Stimulated activated CD8-positive, alpha-beta memory T cell treated with anti-CD3 and anti-CD28 coated beads, Interleukin-7, amount 100 ng/mL, for 24 hours (primary cell): ENCODE measurements at places on chromosomes 2 and 18.

- no peak for DNase-seq
Measured at GRCh38 chr2:112688086-112688880, 32.5 kb upstream of the NT5DC4 start.

- no peak for DNase-seq
Measured at GRCh38 chr2:28247734-28248133, 144.9 kb upstream of the FOSL2 start.

GRCh38 chr2:120740765-120741524 is 5.3 kb downstream of the GLI2 start:
- DNase-seq: no peak

- DNase-seq: no peak
Measured at GRCh38 chr18:77127769-77128671, 4.6 kb downstream of the MBP start.

DNA sequence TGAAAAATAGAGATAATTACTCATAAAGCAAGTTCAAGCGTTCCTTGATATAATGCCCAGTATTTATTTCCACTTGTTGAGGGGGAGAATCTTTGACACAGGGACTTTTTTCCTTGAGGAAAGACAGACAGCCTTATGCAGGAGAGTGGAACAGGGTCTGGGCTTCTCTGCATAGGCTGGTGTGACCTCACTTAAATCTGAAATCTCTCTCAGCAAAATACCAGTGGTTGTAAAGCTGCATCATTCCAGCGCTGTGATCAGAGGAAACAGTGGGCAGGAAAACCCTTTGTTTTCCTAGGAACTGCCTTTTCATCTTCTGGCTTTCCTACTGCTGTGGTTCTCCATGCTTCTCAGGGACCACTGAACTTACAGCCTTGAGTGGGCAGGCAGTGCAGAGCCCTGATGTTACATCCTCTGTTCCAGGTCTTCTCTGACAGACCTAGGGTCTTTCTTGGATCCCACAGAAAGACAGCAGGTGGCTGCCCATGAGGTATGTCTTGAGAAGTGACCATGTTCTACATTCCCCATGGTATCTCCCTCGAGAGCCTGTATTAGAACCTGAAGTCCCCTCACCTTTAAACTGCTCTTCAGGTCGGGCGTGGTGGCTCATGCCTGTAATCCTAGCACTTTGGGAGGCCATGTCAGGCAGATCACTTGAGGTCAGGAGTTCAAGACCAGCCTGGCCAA is 17.6 kb upstream of the MAP4K4 start:
- no peak for DNase-seq

DNA sequence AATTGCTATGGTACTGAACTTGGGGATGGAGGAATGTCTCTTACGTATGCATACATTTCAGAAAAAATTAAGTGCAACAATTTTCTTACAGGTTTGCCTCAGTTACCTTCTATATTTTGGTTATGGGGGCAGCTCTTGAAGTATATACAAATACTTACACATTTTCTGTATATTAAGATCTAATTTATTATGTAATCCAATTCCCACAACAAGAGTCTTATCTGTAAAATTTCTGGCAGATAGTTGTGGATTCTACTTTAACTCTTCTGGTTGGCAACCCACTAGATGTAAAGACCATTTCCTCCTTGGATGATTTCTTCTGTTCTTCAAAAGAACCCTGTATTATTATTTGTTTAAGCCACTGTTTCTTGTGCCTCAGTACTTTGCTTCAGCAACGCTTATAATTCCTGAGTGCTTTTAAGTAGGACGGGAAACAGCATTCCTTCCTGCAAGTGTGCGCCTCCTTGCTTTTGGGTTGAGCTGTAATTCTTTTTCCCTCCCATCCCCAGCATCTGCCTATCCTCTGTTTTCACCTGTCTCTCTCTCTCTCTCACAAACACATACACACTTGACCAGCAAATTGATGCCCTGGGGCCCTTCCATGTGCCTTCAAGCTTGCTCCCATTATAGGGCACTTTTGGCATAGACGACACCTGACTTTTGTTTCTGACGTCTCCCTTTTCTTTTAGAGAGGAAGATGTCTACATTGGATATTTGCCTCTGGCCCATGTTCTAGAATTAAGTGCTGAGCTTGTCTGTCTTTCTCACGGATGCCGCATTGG is 61.4 kb downstream of the ACSL3 start:
- DNase-seq: no peak

DNA sequence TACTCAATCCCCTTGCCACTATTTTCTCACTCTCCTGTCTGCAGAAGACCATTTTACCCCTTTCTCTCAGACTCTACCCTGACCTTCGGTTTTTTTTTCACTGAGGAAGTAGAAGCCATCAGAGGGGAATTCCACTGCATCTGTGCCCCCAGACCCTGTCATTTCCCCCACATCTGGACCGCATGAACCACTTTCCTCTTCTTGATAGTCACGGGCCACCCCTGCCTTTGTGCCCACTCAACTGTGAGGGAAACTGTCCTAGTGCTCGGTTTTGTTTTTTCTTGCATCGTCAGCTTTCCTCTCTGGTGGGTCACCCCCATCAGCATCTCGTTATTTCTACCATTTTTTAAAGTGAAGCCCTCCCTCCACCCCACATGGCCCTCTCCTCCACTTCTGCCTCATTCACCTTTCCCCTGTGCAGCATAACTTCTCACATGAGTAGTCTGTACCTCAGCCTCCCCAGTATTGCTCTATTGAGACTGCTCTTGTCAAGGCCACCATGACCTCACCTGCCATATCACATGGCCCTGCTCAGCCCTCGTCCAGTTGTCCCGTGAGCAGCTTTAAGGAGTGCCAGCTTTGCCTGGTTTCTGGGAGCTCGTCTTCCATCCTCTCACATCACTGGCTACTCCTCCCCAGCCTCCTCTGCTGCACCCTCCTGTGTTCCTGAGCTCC is 32.4 kb downstream of the TMEM87B start:
- DNase-seq: no peak

DNA sequence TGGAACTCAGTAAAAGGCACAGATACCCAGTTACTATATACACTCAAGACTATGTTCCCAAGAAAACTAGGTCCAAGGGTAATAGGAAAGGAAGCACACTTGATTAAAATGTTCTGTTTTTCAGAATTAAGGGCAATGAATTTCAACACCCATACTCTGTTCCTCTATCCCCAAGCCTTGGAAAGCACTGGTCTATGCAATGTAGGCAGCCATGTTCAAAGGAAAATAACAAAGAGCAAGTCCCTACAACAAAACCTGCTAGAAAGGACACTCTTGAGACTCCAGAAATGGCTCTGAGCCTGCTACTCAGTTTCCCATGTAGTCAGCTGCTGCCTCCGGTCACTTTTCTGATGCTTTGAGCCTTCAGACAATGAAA is 6.8 kb downstream of the CYB5A start:
- DNase-seq: no peak

GRCh38 chr2:187876554-187876953 is 322.3 kb upstream of the TFPI start:
- DNase-seq: no peak

- DNase-seq: no peak
Measured at GRCh38 chr2:85852937-85853498, 35.8 kb downstream of the ST3GAL5 start.

GRCh38 chr2:8636721-8637636 is 44.9 kb upstream of the ID2 start:
- no peak for DNase-seq

DNA sequence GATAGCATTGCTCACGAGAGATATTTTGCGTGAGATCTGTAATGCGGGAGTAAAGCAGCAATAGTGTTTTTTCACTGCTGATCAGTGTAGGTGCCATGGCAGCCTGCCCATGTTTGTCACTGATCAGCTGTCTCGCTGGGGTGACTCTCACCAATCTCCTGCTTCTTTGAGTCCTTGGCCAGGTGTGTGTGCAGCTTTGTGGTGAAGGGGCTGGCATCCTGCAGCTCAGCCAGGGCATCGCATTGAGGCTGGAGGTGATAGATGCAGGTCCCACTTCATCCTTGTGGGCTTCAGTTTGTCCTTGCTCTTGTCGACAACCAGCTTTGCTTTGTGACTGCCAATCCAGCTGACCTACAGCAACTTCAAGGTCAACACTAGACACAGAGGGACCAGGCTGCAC is 258.3 kb upstream of the CXCR4 start:
- no peak for DNase-seq

DNA sequence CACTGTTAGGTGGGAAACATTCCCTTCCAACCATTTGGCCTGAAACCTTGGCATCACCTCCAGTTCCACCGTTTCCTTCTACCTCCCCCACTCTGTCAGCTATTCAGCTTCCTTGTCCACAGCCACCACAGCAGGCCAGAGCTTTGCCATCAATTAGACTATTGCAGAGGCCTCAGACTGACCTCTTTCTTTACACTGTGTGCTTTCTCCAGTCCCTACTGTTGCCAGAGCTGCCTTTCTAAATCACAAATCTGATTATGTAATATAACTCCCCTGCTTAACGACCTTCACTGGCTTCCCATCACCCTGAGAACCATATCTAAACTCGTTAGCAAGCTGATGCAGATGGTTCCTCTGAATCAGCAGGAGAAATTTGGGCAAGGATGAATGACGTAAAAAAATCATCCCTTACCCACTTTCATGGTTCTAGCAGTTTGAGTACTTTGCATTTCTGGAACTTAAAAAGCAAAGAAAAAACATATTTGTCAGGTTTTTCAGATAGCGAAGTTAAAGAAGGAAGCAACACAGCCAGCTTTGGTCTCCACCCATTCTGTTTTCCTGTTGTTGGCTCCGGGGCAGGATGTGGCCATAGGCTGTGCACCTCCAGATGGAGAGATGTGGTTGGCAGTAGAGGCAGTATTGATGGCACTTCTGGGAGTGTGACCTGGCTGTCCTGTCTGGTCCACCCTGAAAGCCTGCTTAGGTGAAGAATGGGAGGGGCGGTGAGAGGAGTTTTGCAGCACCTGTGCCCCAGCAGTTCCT is 422.1 kb downstream of the PARD3B start:
- DNase-seq: no peak

GRCh38 chr2:58959996-58960395 is 718.9 kb upstream of the FANCL start:
- DNase-seq: no peak

DNA sequence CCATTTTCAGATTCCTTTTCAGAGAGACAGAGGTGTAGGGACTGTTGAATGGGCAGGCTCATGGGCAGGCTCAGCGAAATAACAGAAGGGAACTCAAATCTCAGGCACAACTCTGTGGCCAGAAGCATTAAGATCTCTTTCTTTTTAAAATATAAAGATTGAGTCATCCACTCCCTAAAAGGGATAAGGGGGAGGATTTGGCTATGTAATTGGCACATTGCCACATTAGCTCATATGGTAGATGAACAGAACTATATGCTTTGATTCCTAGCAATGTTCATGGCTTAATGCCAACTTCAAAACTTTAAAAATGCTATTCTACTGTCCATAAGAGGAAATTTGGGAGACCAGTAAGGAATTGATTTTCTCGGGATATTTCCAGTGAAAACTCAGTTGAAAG is 53.8 kb upstream of the SLC5A7 start:
- DNase-seq: no peak

DNA sequence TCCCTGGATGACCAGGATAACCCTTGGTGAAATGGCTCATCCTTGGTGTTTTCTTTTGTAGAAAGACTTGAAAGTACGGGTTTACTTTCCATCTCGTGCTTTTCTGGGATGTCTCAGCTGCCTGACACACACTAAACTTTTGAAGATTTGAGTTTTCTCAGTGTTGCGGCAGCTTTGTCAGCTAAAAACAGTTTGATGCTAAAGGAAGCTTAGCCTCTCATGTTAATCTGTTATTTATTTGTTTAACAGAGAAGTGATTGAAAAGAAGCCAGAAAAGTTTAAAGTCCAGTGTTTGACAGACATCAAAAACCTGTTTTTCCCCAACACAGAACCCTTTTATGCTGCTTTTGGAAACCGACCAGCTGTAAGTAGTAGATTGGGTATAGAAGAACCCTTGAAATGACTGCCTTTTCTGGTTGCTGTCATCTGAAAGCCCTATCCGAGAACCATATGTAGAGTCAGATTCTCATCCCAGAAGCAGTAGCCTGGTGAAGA is 72.8 kb downstream of the LPIN1 start:
- DNase-seq: no peak

GRCh38 chr2:74843899-74844298 is 10.0 kb downstream of the HK2 start:
- DNase-seq: no peak

DNA sequence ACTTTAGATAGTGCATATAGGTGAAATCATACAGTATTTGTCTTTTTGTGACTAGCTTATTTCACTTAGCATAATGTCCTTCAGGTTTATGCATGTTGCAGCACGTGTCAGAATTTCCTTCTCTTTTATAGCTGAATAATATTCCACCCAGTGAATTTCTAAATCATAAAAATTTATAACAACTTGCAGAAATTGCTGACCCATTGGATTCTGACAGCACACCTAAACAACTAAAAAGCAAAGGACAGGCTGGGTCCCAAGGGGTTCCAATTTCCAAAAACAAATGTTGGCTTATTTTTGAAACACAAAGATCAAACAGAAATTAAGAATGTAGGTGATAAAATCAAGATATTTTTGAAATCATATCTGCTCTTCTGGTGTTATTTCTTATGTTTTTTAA is 86.5 kb upstream of the ACKR3 start:
- DNase-seq: no peak

DNA sequence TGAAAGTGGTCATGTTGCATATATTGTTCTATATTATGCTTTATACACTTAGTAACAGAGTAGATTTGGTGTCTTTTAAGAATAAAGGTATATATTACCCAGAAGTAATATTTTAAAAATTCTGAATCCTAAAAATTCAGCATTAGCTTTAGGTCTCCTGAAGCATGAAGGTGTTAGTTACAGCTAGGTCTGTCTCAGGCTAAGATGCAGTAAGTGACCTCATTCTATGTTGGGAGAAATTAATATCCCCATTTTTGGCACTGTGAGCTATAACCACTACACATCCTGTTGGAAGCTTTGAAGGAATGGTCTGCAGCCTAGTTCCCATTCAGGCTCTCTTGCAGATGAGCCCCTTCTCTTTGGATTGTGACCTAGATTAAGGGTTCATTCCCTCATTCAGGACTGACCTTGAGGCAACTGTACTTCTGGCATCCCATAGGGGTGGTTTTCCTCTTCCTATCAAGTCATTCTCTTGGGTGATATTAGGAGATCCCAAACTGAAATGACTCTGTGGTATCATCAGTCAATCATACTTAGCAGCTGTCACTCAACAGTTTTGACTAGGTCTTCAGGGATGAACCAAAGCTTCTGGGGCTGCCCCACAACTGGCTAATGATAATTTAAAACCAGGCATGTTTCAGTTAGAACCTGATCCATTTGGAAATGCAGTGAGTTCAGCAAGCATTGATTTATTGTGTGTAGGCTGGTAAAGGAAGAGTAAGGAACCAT is 117.7 kb downstream of the GPD2 start:
- no peak for DNase-seq

GRCh38 chr18:2551425-2551824 is 19.9 kb downstream of the METTL4 start:
- DNase-seq: no peak

DNA sequence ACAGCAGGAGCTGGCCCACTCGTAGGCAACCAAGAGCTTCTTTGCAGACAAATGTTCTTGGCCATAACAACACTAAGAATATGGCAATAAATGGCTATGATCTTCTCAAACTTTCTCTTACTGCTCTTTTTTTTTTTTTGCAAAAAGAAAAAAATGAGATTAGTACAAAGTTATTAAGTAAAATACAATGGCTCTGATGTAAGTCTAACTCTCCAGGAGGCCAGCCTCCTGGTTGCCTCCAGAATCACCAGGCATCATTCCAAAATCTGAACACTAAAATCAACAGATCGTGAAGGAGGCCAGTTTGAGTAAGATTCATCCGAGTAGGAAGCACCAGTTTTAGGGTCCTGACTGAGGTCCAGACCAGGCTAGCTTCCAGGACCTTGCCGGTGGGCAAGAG is 20.8 kb upstream of the FIGN start:
- DNase-seq: no peak

GRCh38 chr2:228747483-228747882 is 523.6 kb downstream of the PID1 start:
- no peak for DNase-seq

GRCh38 chr18:59681051-59681450 is 16.2 kb downstream of the CCBE1 start:
- DNase-seq: no peak
